Lung (tissue), 17 donors: ENCODE measurements at places on chromosomes 5 and 9. TPM values are rescaled to one million over a fixed set of nuclear protein-coding genes. Genes with fewer than 3 reads are reported as not detected.

The STKLD1 gene
- total RNA-seq, result 0.82 TPM

The NXNL2 gene
- 0.91 TPM for total RNA-seq

The HTR4 gene
- total RNA-seq, result 0.17 TPM

The GRM6 gene
- total RNA-seq, result not detected

The KCNV2 gene
- total RNA-seq, result not detected

The TLR4 gene
- total RNA-seq, result 32.7 TPM

The CD74 gene
- 2,819 TPM for total RNA-seq

The NR2F1 gene
- 57.3 TPM for total RNA-seq

The MEGF10 gene
- 0.21 TPM for total RNA-seq

The SLC1A1 gene
- total RNA-seq, result 5.3 TPM

The IFNB1 gene
- total RNA-seq, result not detected

The ALDOB gene
- total RNA-seq, result not detected

The GPX3 gene
- total RNA-seq, result 99.0 TPM

The CCNO gene
- 8.5 TPM for total RNA-seq

The CCDC192 gene
- 0.40 TPM for total RNA-seq

The NME5 gene
- 15.8 TPM for total RNA-seq

The SLC6A3 gene
- 0.95 TPM for total RNA-seq

The F2RL1 gene
- total RNA-seq, result 19.2 TPM

The SPATA31E1 gene
- not detected for total RNA-seq

The GNA14 gene
- 15.1 TPM for total RNA-seq

The PROB1 gene
- 0.46 TPM for total RNA-seq

The FBLL1 gene
- 1.1 TPM for total RNA-seq

The ADAM19 gene
- 17.6 TPM for total RNA-seq

The NDOR1 gene
- total RNA-seq, result 22.0 TPM

The KIF4B gene
- total RNA-seq, result not detected

The EEIG1 gene
- 66.5 TPM for total RNA-seq

The RASEF gene
- 12.4 TPM for total RNA-seq

The IL9 gene
- total RNA-seq, result not detected

The CARTPT gene
- not detected for total RNA-seq

The SNCAIP gene
- 6.5 TPM for total RNA-seq

The SPATA31C1 gene
- total RNA-seq, result not detected

The FCN2 gene
- total RNA-seq, result not detected

The ANKRD31 gene
- 0.25 TPM for total RNA-seq

The LECT2 gene
- not detected for total RNA-seq

The PLPPR1 gene
- 5.9 TPM for total RNA-seq

The BARHL1 gene
- not detected for total RNA-seq

The C5orf34 gene
- total RNA-seq, result 1.7 TPM
